ENCODE measurements at places on chromosomes 7 and 10. TPM values are rescaled to one million over a fixed set of nuclear protein-coding genes. Genes with fewer than 3 reads are reported as not detected.

- DNase-seq = no peak
Observed at GRCh38 chr7:44050915-44051560, 6.5 kb downstream of the DBNL start.

DNA sequence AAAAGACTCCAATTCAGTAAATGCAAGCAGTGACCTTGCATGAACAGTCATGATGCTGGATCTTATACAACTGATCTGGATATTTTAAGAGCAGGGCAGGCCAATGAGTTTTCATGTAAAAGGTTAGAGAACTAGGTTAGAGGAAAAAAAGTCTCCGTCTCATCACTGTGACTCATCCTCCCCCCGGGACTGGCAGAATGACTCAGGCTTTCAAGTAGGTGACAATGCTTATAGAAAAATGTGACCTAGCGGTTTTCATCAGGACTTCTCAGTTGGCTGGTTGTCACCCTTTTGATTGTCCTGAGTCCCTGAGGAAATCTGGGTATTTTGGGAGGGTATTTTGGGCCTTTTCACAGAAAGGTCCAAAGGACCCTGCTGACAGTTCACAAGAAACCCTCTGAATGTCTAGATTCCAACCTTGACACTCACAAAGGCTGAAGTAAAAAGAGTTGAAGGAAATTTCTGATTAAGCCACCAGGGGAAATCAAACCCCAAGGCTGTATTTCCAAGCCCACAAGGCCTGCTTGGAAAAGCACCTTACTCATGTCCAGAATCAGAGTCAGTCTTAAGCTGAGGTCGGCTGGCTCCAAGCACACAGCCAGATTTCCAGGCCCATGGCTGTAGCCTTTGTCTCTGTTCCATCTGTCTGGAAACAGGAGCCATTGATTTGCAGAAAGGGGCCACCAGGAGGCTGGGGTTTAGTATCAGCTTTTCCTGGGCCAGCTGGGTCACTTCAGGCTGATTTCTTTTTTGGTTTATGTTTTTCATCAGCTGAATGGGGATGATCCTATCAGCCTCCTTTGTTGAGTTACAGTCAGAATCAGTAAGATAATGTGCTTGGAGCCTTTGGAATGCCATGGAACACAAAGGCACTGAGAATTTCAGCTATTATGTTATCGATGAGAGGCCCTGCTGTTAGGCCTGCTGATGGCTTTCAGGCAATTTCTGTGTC is 226.4 kb upstream of the HABP2 start:
- DNase-seq = no peak

- DNase-seq = no peak
Observed at GRCh38 chr10:68301301-68301700, 30.6 kb upstream of the HNRNPH3 start.

DNA sequence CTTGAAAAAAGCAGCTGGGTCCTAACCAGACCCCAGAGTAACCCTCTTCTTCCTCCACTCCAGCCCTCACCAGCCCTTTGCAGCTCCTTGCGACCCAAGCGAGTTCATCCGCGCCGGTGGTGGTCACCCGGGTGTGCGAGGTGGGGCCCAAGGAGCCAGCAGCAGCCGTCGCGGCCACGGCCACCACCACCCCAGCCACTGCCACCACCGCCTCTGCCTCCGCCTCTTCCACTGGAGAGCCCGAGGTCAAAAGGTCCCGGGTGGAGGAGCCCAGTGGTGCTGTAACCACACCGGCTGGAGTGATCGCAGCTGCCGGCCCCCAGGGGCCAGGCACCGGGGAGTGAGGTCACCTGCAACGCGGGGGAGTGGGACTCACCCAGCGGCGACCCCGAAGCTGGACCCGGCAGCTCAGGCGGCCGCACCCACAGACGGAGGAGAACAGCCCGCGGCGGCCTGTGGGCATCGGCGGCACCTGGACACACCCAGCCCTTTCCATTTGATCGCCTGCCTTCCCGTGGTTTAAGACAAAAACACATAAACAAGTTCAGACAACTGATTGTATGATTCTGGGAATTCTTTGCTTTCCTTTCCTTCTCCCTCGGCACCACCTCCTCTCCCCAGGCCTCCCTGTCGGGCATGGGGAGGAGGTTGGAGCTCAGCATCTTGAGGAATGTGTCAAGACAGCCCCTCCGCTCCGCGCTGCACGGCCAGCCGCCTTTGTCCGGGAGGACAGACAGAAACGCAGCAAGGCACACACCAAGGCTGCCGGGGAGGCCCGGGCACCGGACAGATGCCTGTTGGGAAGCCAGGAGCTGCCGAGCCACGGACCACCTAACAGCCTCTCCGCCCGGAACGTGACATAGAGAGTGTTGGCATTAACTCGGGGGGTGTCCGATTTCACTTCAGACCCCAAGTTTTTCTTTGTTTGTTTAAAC is 13.0 kb upstream of the AP5Z1 start:
- no peak for DNase-seq

DNA sequence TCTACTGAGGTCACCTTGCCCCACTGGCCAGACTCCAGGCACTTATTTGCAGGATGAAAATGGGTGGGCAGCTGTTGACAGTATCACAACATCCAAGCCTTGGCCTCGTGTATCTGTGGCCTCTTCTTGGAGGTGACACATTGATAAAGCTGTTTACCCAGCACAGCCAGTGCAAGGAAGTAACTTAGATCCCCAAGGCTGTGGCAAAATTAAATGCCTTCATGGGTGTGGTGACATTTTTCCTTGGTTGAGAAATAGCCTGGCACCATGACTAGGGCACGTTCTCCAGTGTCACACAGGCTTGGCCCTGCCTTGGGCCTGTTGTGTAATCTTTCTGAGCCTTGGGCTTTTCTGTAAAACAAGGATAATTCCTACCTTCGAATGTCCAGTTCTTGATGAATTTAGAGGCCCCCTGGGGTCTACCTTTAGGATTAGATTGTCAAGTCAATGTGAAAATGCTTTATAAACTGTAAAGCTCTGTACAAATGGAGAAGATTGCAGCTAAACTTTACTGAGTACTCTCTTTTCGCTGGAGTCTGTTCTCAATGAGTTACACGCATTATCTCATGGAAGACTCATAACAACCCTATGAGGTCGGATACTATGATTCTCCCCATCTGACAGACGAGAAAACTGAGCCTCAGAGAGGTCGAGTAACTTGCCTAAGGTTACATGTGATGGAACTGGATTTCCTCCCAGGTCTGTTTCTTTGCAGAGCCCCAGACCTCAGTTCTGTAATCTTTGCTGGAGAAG is 46.7 kb upstream of the LOXL4 start:
- no peak for DNase-seq

NUTM2A gene
- 2.3 TPM for total RNA-seq

DNA sequence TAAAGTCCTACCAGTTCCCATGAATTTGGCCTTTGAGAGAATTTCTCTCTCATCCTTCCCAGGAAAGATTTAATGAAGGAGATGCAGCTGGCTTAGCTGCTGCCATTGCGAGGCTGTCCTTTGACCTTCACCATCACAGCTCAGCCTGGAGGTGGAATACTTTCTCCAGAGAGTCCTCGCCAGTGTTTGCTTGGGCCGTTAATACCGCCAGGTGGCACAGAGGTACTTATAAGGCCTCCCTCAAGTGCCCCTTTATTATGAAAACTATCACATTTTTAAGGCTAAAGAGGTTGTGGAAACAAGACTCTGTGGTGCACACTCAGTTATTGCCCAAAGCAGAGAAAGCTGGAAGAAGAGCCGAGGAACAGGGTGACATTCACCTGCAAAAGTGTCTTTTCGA is 330.6 kb downstream of the CCSER2 start:
- DNase-seq = no peak

GRCh38 chr10:33414841-33415240 is 80.4 kb upstream of the NRP1 start:
- no peak for DNase-seq

DNA sequence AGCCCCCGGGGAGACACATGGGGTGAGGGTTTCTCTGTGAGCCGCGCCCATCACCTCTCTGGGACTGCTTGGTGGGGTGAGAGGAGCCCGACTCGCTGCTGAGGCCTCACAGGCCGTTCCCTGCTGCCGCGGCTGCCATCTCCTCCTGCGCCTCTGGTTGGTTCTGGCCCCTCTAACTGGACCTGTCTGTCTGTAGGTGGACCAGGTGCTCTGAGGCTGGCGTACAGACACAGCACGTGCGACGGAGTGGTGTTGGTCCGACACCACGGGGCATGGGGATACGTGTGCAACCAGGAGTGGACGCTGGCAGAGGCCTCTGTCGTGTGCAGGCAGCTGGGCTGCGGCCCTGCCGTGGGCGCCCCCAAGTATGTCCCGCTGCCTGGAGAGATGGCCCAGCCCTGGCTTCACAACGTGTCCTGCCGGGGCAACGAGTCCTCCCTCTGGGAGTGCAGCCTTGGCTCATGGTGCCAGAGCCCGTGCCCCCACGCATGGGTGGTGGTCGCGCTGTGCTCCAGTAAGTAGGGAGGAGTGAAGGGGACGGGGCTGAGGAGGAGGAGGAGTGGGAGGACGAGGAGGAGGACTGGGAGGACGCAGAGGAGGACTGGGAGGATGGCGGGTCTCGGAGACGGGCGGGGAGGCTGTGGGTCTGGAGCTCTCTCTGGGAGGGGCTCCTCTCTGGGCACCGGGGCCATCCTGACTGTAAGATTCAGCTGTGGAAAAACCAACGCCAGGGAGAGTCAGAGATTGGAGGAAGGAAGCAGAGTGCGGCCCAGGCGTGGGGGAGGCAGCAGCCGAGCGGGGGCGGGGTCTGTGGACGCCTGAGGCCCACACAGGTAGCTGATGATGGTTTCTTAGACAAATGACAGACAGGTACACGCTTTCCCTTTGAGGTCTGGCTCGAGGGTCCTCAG is 2.6 kb downstream of the SCART1 start:
- DNase-seq = no peak

CAV1 gene
- 281 TPM for total RNA-seq

DNA sequence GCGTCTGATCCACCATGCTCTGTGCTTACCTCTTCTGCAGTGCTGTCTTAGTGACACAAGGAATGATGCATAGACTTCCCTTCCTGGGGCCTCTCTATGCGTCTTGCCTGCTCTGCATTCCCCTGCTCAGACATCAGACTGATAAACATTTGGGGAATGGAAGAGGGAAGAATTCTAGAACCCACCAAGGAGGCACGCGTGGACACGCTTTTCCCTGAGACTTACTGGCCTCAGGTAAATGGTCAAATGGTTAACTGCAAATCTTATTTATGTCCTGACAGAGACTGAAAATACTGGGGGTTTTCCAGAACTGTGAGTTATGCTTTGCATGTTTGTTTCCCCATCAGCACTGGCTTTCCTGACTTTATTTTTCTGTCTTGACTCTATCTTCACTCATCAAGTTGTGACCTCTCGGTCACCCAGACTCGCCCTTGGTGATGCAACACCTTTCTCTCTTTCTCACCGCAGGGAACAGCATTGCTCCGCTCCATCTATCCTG is 285.9 kb upstream of the FZD8 start:
- no peak for DNase-seq

Data from heart left ventricle (tissue), 16 donors.